ENCODE measurements at places on chromosomes 16 and 17.

- no peak for DNase-seq
These were observed 102.2 kb downstream of the CDK5R1 start for GRCh38 chr17:32588982-32589381.

DNA sequence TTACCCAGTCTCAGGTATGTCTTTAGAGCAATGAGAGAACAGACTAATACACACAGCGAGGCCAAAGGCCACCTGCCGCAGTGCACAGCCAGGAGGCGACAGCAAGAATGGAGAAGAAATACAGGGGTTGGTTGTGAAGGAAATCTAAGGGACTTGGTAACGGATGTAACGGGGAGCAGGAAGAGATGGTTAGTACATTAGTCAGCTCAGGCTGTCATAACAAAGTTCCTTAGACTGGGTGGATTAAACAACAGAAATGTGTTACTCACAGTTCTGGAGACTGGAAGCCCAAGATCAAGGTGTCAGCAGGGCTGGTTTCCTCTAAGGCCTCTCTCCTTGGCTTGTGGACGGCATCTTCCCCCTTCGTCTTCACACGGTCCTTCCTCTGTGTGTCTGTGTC is 47.1 kb downstream of the TVP23C start:
- no peak for DNase-seq

DNA sequence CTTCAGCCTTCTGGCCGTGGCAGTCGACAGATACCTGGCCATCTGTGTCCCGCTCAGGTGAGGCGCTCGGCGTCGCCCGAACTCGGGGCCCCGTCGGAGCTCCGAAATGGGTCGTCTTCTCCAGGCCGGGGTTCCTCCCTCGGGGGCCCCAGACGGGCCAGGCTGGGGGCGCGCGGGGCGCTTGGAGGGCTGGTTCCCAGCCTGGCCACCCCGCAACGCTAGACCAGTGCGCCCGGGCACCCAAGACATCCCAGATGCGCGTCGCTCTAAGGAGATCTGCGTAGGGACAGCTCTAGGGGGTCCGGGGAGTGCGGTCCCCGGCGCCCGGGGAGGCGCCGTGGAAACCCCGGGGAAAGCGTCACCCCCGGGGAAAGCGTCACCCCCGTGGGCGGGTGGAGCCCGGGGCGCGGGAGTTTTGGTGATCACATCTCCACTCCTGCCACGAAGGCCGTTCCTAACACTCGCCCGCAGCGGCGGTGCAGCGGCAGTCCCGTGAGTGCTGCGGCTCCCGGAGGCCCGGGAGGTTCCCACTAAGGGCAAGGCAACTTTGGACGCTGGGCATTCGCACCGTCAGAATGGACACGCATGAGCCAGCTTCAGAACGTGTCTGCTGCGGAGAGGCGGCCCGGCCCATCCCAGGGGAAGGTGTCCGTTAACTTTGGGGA is 729 bp downstream of the ADORA2B start:
- DNase-seq = no peak

- no peak for DNase-seq
These were observed 23.3 kb upstream of the HOXB13 start for GRCh38 chr17:48751733-48752398.

DNA sequence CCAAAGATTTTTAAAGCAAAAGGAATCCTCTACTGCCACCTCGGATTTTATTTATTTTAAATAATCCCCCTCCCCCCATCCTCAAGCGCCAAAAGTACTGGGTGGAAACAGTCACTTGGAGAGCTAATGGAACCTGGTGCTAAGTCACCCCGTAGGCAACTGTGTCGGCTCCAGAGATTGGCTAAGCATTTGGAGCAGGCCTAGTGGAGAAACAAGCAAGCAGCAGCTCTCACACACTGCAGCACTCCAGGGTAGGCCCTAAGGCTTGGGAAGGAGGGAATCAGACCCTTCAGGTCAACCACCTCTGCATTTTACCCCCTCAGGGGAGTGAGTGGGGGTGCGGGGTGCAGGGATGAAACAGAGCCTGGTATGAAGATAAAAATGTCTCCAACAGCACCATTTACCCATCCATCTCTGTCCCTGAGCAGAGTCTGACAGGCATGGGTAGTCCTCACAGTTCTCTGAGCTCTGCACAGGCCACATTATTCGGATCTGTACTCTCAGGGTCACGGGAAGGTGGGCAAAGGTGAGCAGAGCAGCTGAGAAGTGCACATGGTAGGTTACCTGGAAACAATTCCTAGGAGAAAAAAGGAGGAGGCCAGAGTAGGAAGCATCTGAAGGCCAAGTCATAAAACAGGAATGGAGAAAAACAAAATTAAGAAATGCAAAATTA is 27.2 kb upstream of the STAC2 start:
- DNase-seq = no peak

GRCh38 chr16:6822041-6822440 is 510.6 kb upstream of the RBFOX1 start:
- no peak for DNase-seq

GRCh38 chr17:78257810-78258322 is 26.4 kb downstream of the TMEM235 start:
- DNase-seq = no peak

DNA sequence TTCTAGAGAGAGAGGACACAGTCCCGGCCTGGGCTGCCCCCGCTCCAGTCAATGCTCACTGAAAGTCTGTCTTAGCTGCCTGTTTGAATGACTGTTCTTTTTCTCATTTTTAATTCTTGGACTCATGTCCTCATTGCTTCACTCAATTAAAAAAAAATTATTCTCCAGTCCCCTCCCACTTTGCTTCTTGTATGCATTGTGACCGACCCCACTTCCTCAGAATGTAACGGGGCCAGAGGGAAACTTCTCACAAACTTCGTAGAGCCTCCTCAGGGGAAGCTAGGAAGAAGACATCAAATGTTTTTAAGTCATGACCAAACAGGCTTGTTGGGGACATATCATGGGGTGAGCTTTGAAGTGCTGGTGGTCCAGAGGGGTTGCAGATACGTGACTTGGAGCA is 113.2 kb downstream of the CCDC182 start:
- DNase-seq = no peak

GRCh38 chr17:38543403-38544174 is 62.2 kb downstream of the SRCIN1 start:
- DNase-seq = no peak

- no peak for DNase-seq
These were observed 13.2 kb downstream of the TMEM11 start for GRCh38 chr17:21200590-21201297.

Data from SJSA1 (cell line).